ENCODE measurements at places on chromosomes 13 and 19.

DNA sequence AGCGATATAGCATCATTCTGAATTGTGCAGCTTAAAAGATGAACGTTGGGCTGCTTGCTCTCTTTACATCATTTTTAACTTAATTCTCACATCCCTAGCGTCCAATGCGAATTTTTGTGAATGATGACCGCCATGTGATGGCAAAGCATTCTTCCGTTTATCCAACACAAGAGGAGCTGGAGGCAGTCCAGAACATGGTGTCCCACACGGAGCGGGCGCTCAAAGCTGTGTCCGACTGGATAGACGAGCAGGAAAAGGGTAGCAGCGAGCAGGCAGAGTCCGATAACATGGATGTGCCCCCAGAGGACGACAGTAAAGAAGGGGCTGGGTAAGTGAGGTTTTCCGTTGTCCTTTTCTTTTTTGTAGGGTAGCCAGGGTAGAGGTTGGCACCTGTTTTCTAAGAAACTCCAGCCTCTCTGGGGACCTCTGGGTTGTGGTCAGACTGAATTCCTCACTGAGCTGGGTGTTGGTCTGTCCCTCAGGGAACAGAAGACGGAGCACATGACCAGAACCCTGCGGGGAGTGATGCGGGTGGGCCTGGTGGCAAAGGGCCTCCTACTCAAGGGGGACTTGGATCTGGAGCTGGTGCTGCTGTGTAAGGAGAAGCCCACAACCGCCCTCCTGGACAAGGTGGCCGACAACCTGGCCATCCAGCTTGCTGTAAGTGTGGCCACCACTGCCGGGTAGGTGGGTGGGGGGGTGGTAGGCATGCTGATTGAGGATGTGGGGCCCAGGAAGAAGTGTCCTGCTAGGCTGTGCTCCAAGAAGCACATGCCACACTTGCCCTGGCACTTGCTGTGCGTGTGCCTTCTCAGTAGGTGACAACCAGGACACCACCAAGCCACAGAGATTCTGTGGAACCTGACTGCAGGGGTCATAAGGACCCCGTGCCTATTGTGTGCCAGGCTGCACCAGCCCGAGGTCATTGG is 17.0 kb downstream of the ILF3 start:
- no peak for DNase-seq

DNA sequence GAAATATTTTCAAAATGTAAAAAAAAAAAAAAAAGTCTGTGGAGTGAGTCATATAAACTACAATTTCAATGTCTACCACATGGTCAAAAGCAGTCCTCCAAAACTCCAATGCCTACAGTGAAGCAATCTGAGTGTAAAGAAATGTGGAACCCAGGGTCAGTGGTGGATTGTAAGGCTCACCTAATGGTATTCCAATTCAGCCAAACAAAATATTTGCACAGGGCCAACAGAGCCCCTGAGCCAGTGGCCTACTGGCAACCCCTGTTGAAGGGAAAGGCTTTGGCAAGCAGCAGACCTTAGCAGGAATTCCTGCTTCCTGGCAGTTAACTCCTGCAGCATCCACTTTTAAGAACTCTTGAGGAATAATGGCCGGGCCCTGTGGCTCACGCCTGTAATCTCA is 3.4 kb downstream of the DNMT1 start:
- DNase-seq = no peak

GRCh38 chr19:27770095-27770494 is 1442.9 kb downstream of the UQCRFS1 start:
- DNase-seq = no peak

DNA sequence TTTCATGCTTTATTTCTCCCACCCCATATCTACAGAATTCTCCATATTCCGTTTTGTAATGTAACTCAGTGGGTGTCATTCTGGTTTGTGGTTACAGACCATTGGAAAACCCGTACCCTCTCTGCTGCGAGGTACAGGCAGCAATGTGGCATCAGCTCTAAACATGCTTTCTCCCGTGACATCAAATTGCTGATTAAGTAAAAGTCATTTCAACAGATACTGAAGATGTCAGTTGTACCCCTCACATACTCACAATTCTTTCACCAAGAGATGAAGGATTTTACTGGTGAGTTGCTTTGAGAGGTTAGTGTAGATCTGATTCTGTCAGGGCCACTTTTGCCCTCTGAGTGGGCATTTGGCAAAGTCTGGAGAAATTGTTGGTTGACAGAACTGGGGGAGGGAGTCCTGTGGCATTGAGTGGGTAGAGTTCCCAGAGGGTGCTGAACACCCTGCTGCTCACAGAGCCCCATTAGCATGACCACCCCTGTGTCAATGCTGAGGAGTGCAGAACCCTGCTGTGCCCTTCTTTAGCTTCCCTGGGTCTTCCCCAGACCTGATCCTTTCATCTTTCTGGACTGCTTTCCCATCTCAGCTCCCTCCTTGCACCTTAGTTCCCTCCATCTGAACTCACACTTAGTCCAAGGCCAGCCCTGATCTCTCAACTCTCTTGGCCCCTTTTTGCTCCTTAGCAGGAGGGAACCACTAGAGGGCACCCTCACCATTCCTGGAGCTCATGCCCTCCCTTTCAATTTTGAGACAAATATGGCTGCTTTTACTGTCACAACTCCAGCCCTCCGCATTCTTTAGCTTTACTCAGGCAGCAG is 39.9 kb upstream of the CEACAM8 start:
- DNase-seq = peak; percentile 27

GRCh38 chr13:109387471-109387870 is 398.9 kb downstream of the IRS2 start:
- DNase-seq = no peak

- no peak for DNase-seq
Observed at GRCh38 chr19:6038634-6039405, 60.9 kb upstream of the RANBP3 start.

DNA sequence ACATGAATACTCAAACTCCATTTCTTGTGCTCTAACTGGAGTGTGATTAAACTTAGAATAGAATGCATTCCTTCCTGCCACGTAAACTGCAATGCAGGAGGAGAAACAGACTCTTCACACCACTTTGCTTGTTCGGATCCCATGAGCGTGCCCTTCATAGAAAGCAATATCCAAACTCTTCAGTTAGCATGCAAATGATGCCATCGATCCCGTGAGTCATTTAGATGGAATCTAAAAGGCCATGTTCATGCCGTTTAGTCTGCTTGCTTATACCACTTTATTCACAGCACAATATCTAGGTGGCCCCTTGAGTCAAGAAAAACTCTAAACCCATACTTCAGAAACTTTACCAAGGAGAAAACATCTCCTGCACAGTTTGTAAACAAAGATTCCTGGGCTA is 225.8 kb downstream of the OXGR1 start:
- DNase-seq = no peak

DNA sequence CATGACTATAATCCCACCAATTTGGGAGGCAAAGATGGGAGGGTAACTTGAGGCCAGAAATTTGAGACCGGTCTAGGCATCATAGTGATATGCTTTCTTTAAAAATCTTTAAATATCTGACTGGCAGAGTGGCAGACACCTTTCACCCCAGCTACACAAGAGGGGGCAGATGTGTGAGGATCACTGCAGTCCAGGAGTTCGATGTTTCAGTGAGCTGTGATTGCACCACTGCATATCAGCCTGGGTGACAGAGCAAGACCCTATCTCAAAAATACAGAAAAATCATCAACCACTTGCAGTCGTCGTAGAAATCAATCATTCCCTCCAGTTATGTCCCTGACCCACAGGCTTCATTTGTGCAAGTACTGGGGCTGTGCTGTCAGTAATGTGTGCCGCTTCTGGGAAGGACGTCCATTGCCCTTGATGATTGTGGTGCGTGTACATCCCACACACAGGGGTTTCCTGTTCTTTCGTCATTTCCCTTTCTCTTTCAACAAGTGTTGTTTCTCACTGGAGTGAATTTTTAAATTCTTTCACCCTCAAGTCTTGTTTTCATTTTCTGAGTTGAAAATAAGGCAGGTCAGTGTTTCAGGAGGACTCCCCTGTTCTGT is 1.4 kb downstream of the LGALS14 start:
- peak; percentile 8 for DNase-seq

DNA sequence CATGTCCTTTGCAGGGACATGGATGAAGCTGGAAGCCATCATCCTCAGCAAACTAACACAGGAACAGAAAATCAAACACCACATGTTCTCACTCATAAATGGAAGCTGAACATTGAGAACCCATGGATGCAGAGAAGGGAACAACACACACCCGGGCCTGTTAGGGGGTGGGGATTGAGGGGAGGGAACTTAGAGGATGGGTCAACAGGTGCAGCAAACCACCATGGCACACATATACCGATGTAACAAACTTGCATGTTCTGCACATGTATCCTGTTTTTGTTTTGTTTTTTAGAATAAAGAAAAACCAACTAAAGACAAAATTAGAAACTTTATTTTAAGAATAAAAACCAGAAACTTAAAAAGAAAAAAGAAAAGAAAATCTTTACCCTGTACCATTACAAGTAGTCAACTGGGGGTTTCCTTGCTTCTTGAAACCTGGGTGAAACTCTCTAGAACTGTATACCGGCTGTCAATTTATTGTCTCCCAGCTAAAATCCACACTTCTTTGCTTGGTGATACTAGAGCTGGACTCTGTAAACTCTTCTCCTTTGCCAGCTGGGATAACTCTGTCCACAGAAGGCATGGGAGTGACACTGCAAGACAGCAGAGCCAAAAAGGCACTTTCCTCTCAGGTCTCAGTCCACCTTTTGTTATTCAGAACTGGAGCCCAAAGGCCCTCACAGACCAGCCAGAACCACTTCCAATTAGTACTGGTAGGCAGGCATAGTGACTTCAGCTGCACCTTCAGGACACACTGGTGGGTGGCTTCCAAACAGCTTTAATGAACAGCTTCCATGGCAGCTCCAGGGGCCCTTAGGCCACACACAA is 9.0 kb downstream of the MICU2 start:
- DNase-seq = no peak

DNA sequence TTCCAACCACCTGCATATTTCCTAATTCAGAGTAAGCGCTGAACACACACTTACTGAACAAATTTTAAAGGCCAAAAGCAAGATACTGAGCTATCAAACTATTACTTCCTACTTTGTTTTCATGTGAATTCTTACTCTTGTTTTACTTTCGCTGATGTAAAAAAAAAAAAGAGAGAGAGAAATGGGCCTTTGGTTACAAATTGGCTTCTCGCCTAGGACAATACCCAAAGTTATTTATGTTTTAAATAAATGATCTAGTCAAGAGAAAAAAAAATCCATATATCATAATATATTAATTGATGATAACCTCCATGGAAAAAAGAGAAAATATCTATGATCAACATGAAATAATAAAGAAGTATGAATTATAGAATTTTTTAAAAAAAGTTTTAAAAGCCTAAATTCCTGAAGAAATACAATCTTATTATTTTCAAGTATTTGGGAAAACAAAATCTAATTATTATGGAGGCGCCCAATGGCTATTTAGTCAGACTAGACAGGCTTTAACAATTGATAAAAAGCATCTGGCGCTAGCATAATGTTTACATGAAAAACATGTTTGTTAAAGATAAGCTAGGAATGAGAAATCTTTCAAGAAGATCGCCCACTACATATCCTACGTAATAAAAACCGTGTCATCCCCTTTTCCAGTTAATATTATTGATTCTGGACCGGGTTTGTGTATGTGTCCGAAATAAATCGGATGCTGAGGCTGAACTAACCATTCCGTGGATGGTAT is 9.0 kb downstream of the COL4A1 start:
- DNase-seq = no peak

DNA sequence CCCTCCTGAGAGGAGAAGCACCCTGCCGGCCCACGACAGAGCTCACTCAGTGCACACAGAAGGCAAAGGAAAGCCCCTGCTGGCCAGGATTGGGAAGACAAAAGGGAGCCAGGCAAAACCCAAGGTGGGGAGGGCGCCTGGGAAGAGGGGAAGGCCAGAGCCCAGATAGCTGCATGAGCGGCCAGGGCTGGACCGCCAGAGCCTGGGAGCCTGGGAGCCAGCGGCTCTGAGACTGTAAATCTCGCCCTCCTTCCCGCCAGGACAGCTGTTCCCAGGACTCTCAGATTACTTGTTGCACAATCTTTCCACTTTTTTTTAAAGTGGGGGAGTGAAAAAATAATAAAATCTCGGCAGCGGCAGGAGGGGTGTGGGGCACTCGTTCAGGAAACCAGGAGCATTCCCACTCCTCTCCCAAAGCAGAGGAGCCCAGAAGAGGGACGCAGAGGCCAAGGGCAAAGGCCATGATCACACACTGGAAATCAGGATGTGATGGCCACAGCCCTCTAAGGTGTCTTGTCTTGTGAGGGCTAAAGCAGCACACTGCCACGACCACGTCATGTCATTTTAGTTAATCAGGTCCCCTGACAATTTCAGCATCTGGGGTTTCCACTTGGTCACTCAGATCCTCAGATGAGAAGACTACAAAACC is 19.6 kb upstream of the EPHX3 start:
- no peak for DNase-seq

DNA sequence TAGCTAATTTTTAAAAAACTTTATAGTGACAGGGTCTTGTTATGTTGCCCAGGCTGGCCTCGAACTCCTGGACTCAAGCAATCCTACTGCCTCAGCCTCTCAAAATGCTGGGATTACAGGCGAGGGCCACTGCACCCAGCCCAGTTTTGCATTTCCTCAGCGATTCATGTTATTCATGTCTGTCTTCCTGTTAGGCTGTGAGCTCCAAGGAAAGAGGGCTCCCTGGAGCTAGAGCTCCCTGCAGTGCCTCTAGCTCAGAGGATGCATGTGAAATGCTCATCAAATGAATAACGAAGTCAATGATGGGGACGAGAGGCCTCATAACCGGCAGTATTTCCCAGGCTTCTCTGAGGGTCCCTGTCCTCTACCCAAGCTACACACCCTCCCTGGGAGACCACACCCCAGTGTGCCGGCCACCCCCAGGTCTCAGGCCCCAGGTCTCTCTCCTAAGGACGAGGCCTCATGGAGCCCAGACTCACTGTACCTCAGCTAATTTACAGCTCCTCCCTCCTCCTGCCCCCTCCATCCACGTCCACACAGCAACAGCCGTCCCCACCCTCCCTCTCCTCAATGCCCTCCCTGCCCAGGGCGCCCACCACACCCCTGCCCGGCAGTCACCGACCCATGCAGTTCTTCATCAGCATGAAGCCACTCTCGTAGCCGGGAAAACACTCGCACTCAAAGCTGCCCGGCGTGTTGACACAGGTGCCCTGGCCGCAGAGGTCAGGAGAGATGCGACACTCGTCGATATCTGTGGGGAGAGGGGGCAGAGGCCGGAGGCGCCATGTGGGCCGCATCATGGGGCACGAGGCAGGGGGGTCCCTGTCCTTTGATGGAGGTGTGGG is 28.5 kb downstream of the FBN3 start:
- no peak for DNase-seq

DNA sequence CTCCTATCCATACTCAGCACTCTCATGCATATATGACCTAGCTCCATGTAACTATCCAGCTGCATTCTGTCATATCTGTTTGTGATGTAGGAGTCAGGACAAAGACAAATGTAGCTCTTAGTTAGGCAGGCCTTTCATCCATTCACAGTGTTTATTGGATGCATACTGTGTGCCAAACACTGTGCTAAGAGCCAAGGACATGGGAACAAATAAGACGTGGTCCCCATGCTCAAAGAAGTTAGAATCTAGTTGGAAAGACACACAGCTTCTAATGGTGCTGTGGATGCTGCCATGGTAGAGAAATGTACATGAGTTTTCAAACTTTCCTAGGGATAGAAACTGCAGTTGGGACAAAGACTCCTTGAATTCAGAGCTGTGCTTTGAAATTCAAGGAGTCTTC is 31.7 kb upstream of the IL17D start:
- no peak for DNase-seq

GRCh38 chr13:28586439-28587173 is 72.3 kb upstream of the POMP start:
- DNase-seq = no peak

GRCh38 chr19:15841875-15842569 is 26.6 kb upstream of the OR10H1 start:
- no peak for DNase-seq

GRCh38 chr19:7382694-7383093 is 34.0 kb downstream of the ARHGEF18 start:
- DNase-seq = no peak
